ENCODE measurements at places on chromosomes 2 and 18.

DNA sequence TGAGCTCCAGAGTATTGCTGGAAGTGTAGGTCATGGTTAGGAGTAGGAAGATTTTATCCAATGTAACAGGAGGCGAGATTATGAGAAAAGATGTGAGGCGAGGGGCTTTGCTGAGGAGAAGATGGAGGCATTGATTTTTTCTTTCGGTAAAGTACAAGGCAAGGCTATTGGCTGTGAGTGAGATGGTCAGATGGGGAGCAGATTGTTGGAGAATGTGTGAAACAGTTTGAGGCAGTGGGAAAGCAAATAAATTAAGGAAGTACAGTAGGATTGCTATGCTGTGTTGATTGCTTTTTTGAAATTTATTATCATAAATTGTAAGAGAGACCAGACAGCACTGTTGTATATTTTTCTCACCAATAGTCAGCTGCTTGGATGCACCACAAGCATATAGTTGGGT is 173.3 kb downstream of the KCNE4 start:
- DNase-seq: no peak

- no peak for DNase-seq
These were observed 214.7 kb downstream of the RAD51AP2 start for GRCh38 chr2:17303521-17303920.

DNA sequence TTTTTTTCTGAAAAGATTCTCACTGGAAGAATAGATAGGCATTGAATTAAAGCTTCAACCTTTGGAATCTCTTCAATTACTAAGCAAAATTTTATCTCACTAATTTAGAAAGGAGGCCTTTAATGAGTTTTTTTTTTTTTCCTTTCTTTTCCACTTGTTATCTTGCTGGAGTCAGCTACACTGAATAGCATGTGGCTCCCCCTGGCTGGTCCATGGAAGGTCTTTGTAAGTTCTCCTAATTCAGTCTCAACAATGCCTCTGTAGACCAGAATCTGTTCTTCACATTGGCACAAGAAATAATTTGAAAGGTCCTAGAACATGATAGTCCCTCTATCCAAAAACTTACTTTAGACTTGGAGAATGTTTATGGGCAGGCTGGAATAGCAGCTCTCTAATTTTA is 24.2 kb upstream of the SCN1A start:
- no peak for DNase-seq

DNA sequence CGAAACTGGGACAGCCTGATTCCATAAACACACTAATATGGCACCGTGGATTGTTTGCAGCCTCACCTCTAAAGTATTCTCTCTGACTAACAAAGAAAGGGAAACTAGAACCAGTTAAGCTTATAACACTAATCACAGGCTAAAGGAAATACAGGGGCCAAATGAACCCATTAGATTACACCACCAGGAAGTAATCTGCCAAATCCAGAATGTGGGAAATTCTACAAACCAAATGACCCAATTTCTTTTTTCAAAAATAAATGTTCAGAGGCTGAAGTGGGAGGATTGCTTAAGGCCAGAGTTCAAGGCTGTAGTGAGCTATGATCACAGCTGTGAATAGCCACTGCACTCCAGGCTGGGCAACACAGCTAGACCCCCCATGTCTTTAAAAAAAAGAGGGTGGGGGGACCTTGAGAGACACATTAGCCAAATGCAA is 1.5 kb upstream of the MPPE1 start:
- no peak for DNase-seq

DNA sequence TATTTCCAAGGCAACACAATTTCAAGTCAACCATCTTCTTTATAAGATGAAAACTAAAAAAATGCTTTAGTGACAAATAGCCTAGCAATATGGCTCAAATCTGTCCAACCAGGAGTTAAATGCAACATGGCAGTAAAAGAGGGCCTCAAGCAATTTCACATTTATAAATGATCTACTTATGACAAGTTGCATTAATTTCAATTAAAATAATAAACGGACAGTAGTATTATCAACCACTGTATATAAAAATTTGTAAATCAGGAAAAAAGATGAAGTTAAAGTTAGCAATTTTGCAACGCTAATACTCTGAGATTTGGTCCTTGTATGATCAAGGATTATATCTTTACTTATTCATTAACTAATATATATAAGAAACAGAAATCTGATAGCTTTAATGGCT is 19.3 kb downstream of the CCDC88A start:
- no peak for DNase-seq

- DNase-seq: no peak
These were observed 324.1 kb upstream of the SYT4 start for GRCh38 chr18:43601432-43601831.

DNA sequence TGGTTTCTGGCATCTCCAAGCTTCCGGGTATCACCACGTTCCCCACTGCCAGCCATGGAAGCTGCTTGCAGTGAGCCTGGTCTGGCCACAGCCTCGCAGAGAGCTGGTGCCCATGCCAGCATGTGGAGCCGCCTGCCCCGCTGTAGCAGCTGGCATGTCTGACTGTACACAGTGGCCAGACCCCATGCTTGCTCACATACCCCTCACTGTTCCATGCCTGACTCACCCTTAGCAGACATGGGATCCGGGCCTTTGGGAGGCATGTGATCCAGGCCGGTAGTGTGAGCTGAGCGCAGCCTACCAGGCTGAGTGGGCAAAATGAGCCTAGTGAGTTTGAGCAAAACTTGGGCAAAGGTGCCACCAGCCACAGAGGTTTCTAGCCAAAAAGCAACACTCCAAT is 18.8 kb upstream of the RPRD1A start:
- DNase-seq: no peak

GRCh38 chr2:33321236-33321771 is 155.1 kb upstream of the RASGRP3 start:
- DNase-seq: no peak

GRCh38 chr18:34933909-34934661 is 107.1 kb upstream of the MAPRE2 start:
- DNase-seq: no peak

- DNase-seq: no peak
These were observed 35.6 kb downstream of the AP1S3 start for GRCh38 chr2:223801736-223802135.

- DNase-seq: no peak
These were observed 379.6 kb downstream of the MTX2 start for GRCh38 chr2:176648700-176649297.

DNA sequence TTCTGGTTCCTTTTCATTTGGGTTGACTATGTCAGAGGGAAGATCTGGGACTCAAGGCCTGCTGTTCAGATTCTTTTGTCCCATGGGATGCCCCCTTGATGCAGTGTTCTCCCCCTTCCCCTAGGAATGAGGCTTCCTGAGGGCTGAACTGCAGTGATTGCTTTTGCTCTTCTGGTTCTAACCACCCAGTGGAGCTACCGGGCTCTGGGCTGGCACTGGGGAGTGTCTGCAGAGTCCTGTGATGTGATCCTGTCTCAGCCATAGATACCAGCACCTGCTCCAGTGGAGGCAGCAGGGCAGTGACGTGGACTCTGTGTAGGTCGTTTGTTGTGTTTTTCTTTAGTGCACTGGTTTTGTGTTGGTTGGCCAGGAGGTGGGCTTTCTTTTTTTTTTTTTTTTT is 32.1 kb upstream of the RHOB start:
- DNase-seq: no peak

DNA sequence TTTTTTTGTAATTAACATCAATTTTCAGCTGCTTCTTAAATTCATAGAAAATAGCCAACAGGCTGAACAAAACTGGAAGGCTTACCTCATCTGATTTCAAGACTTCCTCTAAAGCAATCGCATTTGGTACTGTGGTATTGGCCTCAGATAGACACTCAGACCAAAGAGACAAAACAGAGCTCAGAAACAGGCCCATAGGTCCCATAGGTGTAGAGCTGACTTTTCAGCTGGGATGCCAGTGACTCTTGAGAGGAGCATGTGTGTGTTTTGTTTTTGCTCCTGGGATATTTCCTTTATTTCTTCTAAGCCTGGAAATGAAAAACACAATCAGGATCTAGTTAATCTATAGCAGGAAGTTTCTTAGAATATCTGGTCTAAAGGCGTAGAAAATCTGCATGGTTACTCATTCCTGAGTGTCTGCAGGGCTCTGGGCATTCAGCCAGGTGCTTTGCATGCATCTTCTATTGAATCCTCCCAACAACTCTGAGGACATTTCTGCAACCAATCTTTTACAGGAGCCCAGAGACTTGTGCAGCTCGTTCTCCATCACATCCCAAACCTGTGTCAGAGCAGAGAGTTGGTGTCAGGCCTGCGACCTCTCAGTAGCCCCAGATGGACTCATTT is 190.8 kb downstream of the RTP5 start:
- no peak for DNase-seq

DNA sequence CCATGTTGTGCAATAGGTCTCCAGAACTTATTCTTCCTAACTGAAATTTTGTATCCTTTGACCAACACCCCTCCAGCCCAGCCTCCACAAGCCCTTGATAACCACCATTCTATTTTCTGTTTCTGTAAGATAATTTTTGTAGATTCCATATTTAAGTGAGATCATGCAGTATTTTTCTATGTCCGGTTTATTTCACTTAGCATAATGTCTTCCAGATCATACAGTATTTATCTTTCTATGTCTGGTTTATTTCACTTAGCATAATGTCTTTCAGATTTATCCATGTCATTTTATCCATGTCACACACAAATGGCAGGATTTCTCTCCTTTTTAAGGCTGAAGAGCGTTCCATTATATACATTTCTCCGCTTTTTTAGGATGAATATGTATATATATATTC is 24.4 kb upstream of the ONECUT2 start:
- DNase-seq: no peak

DNA sequence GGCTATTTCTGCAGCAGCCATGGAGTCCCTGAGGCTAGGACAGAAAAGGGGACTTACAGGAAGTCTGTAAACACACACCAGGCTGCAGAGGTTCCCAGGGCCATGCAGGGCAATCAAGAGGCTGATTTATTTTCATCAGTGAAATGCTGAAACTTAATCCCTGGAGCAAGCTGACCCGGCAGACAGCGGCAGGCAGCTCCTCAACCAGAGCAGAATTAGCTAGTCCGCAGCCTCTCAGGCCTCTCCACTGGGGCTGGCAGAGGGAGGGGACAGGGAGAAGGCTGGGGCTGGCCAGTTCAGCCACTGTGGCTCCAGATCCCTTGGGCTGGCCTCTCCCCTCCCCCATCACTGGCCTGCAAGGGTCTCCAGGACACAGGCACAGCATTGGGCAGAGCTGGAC is 136.3 kb downstream of the TNS1 start:
- DNase-seq: no peak

- DNase-seq: no peak
These were observed 73.8 kb downstream of the HRH4 start for GRCh38 chr18:24534271-24534670.

GRCh38 chr2:57296795-57297517 is 749.6 kb upstream of the VRK2 start:
- no peak for DNase-seq

DNA sequence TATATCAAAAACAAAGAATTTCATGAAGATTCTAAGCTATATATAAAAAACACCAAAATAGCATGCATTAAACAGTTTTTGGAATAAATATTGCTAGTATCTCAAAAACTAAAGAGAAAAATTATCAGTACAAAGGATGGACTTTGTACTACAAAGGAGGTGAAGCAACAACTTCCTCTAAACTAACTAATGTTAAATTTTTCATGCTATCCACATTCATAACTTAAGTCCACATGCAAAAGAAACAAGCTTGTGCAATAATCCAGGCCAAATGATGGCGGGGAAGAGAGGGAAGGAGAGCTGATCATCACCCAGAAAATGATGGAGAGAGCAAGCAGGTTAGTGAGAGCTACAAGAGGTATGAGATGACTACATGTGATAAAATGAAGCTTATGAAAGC is 70.1 kb downstream of the KIDINS220 start:
- no peak for DNase-seq

DNA sequence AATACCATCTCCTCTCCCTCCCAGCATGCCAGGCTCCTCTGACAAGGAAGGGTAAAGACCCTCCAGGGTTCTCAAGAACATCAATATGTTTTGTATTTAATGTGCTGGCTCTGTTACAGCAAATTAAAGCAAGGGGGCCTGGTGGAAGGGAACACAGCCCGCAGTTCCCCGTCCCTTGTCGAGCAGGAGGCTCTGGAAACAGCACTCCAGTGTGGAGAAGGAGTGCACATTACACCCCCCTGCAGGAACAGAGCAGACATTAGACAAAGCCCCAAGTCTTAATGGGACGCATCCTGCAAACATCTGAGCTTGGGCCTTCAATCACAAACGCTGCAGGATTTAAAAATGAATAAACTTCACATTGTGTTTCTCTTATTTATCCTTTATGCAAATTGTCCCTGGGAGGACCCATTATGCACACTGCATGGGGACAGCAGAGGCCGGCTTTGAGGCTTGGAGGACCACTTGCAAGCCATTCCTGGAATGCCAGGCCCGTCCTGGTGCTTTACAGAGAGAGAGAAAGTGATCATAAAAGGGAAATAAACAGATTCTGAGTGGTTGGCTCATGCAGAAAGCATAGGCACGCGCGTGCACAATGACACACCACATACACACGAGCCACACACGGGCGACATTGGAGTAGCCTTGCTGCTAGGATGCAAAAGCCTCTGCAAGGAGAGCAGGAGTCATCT is 328.7 kb downstream of the SMAD2 start:
- DNase-seq: no peak

GRCh38 chr2:31227110-31227509 is 6.8 kb upstream of the EHD3 start:
- no peak for DNase-seq

- peak; percentile 64 for DNase-seq
These were observed 27.3 kb downstream of the GKN2 start for GRCh38 chr2:68925295-68925896.

DNA sequence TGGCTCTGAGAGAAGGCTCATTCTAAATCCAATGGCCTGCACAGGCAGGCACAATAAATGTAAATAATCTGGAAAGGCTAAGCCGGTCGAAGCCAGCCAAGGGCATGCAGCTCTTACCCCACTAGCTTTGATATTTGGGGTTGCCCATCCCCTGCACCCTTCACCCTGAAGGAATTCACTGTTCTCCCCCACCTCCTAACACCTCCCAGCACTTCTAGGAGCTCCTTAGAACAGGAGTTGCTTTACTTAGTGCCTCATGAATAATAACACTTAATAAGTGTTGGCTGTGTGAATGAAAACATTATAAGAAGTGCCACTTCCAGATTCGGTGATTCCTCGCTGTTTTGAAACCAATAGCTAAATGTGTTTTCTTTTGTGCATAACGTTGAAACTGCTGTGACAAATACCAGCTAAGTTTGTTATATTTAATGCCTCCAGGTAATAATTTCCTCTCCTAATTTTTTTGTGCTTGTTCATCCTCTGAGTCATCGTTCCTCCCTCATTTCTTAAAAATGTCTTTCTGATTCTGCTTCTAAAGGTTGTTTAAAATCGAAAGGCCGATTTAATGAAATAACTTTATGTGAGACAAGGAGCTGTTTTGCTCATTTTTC is 458.8 kb downstream of the METTL4 start:
- DNase-seq: no peak
